ELR (cell line): ENCODE measurements at places on chromosomes 11 and 22.

DNA sequence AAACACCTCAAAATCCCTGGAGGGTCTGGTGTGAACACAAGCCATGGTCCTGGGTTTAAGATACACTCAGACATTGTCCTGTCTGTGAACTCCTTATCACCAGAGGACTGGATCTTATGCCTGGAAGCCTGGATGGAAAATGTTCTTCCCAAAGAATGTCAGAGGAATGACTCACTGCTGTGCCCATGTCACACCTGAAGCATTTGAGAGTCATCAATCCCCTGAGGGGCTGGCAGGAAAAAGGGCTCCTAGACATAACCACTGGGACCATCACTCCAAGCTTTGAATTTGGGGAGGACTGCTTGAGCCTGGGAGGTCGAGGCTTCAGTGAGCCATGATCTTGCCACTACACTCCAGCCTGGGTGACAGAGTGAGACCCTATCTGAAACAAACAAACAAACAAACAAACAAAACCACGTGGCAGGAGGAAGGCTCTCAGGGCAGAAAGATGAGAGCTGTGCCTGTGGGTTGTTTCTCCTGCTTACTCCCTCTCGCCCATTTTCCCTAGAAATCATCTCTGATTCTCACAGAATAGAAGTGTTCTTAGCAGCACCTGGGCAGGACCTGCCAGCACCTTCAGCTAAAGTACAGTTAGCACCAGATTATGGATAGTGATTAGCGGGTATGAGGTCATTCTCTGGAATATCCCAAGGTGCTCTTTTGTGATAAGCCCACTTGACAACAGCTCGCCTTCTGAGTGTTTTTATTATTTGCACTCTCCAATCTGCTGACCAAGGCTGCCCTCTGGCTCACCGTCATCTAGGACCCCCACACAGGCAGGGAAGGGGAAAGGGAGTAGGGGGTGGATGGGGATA is 11.9 kb upstream of the PRG2 start:
- DNase-seq, result peak; percentile 64

GRCh38 chr22:30266445-30267381 is at the start of gene OSM:
TSS of gene OSM (minus strand) at chr22:30266851. CDS start at chr22:30266799, 52 bp downstream.
- no peak for DNase-seq

GRCh38 chr22:24380220-24380904 is 47.0 kb upstream of the ADORA2A start:
- DNase-seq, result no peak

DNA sequence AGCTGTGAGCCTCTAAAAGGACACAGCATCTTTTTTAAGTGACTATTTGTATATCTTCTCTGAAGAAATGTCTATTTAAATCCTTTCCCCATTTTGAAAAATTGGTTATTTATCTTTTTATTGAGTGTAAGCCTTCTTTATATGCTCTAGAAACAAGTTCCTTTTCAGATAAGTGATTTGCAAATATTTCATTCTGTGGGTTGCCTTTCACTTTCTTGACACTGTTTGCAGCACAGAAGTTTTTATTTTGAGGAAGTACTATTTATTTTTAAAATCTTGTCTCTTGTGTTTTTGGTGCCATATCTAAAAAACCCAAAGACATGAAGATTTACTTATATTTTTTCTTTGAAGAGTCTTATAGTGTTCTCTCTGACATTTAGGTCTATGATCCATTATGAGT is 40.1 kb upstream of the LYVE1 start:
- no peak for DNase-seq

DNA sequence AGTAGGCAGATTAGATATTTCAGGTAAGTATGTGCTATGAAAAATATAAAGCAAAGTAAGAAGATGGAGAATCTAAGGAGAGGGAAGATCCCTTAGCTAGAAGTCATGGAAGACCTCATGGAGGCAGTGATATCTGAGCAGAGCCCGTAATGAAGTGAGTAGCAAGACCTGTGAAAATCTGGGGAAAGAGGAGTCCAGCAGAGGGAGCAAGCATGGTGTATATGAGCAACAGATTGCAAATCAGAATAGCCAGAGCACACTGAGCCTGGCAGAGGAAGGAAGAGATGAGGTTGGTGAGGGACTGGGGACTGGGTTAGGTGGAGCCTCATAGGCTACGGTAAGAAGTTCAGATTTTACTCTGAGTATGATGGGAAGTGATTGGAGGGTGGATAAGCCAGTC is 9.4 kb downstream of the LHFPL7 start:
- peak; percentile 23 for DNase-seq

DNA sequence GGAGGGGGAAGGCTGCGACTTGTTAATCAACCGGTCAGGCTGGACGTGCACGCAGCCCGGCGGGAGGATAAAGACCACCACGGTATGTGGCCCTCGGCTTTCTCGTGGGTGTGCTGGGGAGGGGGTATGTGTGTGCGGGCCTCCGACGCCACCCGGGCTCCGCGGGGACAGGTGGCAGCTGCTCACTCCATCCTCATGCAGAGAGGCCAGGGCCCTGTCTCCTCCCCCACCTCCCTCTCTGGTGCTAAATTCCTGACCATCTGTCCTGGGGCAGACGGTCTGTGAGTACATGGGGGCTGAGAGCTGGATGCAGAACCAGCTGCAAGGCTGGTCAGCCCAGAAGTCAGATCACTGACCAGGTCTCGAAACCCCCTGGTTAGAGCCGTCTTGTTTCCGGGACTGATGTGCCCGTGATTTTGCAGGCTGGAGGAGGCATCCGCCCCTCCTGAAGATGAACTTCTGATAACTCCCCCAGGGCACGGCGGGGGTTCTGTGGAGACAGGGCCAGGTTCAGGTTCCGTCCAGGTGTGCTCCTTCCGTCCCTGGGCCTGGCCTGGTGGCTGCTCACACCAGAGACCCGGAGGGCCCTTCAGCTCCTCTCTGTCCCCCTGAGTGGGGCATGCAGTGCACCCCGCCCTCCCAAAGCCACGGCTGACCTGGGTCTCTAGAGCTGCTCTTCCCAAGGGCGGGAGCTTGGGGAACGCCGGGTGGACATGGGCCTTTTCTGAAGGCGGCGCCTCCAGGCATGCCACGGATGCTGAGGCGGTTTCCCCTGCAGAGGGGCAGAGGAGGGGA is 1119.7 kb downstream of the BRD1 start:
- DNase-seq, result no peak
